ENCODE measurements at places on chromosomes 2 and 18.

DNA sequence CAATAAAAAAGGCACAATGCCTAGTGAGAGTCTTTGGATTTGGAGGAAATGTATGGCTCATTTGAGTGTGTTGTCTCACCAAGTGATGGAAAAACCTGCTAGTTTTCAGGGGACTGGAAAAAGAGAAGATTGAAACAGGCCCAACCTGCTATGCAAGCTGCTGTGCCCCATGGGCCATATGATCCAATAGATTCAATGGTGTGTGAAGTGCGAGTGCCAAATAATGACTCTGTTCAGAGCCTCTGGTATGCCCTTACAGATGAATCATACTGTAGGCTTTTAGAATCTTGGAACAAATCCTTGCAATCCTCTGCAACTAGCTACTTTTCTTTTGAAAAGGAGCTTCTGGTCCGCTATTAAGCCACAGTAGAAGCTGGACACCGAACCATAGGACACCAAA, 529.8 kb upstream of the CNTNAP5 start:
- no peak for DNase-seq

DNA sequence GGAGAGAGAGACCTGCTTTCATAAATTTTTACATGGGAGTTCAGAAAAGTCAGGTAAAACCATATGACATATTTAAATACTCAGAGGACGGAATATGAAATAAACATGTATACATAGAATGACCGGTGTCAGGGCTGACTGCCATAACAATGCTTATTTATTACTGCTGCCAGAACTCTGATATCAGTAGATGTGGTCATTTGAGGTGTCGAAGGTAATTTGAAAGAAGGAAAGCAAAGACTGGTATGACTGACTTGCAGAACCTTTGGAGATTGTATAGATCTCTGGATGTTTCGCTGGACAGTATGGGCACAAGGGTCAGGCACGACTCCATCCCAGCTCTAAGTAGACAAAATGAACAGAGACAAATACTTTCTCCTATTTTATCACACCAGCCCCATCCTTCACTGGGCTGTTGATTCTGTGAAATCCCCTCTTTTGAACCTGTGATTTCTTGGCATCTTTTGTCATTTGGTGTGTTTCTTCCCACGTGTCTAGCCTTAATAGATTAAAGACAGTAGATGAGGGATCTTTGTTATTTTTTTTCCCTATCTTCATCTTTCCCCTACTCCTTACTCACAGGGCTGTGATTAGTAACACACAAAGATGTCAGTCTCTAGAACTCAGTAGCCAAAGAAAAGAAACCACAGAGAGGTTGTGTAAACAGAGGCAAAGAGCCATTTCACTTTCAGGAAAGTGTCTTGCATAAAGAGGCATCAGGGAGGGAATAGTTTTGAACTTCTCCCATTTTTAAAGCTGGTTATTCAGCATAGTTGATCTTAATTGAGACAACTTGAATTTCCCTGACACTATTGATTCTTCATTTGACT, 61.6 kb downstream of the ICOS start:
- no peak for DNase-seq

- no peak for DNase-seq
These were observed 71.6 kb downstream of the ACTR2 start for GRCh38 chr2:65299246-65299645.

DNA sequence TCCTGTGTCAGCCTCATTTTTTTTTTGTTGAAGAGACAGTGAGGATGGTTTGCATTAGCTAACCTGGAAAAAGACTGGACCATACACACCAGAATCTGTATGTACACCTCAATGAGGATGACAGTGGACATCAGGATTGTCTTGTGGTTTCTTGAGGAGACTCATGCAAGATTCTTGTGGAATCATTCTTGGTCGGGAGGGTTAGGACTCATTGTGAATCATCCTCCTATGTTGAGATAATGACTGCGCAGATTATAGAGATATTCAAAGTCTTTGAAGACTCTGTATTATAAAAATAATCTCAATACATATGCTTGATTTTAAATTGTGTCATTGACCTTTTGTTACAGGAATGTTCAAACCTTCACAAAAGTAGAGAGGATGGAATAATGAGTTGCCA, 49.1 kb upstream of the DOCK10 start:
- DNase-seq: no peak

- DNase-seq: no peak
These were observed 254.8 kb downstream of the GLI2 start for GRCh38 chr2:120990451-120990871.

DNA sequence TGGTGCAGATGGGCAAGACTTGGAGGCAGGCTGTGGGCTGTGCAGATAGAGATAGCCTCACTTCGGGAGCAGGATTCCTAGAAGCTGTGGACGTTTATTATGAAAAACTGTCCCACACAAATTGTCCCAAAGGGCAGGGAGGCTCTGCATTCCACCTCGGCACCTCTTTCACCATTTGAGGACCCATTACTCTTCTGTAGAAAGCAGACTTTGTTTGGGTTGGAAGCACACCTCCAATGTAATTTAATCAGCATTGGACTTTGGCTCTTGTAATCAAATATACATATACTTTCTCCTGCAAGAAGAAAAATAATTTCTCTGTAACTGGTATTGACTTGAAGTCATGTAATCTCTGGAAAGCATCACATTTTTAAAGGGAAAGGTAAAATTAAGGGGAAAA, 8.5 kb downstream of the ONECUT2 start:
- no peak for DNase-seq
